Cardiac septum (tissue), 1 donor: ENCODE measurements at places on chromosomes 13 and 19.
A peak's percentile ranks its signal among the peaks of the same experiment; 100 is the strongest.

- DNase-seq, result no peak
Measured at GRCh38 chr13:37884674-37885073, 15.1 kb upstream of the TRPC4 start.

DNA sequence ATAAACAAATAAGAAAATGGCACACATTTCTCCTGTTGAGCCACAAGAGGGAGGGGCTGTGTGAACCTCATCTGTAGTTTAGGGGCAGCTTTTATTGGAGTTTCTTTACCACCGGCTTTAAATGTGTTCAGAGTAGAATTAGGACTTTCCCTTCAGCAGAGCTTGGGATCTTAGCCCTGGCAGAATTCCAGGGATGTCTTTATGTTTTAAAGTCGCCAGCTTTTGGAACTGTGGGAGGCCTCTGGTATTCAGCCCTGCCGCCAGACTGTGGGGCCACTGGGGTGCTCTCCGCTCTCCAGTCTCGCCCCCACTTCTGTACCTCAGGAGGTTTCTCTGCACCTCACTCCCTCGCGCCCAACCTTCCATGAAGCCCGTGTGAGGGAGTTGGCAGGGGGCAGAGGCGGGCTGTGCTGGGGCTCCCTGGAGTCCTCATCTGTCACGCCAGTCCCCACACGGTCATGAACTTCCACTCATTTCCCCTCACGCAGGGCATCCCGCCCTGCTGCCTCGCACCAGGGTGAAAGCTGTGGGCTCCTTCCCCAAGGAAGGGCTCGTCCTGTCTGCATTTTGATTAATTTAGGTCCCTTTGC lies 31.5 kb downstream of the CCDC8 start:
- no peak for DNase-seq

GRCh38 chr13:68748038-68748437 lies 1359.6 kb upstream of the ATXN8OS start:
- DNase-seq, result no peak

DNA sequence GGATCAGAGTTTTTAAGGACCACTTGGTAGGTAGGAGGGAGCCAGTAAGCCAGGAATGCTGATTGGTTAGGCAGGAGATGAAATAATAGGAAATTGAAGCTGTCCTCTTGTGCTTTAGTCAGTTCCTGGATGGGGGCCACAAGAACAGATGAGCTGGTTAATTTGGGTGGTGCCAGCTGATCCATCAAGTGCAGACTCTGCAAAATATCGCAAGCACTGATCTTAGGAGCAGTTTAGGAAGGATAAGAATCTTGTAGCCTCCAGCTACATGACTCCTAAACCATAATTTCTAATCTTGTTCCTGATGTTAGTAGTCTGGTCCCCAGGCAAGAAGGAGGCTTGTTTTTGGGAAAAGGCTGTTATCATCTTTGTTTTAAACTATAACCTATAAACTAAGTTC lies 117.9 kb upstream of the GPR12 start:
- DNase-seq, result no peak

DNA sequence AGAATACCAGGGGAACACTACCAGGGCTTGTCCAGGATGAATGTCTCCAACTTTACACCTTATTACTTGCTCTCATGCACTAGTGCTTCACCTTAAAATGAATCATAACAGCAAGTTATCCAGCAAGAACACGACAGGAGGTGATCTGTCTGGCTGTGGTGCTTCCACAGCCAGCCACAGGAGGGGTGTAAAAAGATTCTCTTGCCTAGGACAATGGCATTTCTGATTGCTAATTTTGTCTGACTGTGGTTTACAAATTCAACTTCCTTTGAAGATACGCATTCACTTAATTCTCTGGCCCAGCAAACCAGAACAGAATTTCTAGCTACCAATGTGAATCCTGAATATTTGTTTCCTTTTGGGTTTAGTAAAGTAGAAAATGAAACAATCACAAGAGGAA lies 23.1 kb upstream of the COG3 start:
- no peak for DNase-seq

- peak; percentile 58 for DNase-seq
Measured at GRCh38 chr19:29577649-29577963, 28.5 kb upstream of the POP4 start.

DNA sequence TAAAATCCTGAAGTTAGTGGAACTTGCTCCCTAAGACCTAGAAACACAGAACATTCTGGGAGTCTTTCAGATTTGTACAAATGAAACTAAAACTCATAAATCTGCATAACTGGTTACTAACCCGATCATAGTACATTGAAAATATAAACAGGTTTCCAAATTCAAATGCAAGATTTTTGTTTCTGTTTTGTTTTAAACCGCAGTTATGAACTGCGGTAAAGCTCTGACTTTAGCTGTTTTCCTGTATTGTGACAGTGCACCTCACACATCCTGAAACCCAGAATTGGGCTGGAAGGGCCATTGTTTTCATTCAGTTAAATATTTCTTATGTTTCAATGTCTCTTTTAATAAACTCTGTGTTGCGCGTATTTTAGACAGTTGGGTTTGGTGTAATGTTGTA lies 204.7 kb downstream of the SHISA2 start:
- DNase-seq, result no peak

GRCh38 chr13:42720113-42720857 lies 61.1 kb upstream of the FAM216B start:
- no peak for DNase-seq

GRCh38 chr19:50258918-50259372 lies 55.5 kb downstream of the MYH14 start:
- DNase-seq, result no peak

DNA sequence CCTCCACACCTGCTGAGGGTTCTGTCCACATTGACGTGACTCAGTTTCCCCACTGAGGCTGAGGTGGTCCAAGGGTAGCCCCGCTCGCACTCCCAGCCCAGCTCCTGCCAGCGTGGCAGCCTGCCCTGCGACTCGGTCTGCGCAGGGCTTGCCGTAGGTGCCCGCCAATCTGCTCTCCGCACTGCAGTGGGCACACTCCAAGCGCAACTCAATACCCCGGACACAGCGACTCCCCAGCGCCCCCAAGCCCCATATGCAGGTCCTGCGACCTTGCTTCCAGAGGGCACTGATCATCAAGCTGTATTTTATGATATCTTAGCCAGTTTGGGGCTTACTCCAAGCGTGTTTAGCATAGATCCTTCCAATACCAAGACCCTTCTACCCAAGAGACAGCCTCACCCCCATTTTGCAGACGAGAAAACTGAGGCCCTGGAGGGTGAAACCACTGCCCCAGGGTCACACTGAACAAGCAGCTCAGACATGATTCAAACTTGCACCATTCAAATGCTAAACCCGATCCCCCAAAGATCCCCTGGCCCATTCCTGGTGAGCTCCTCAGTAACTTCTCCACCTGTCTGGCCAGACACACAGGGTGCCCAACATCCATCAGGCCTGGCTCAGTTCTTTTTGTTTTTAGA lies 13.5 kb downstream of the PTPRS start:
- no peak for DNase-seq

- no peak for DNase-seq
Measured at GRCh38 chr13:83498045-83498444, 384.2 kb downstream of the SLITRK1 start.

GRCh38 chr19:16368385-16369305 lies 44.0 kb downstream of the KLF2 start:
- no peak for DNase-seq
